ENCODE measurements at places on chromosomes 2 and 18.

DNA sequence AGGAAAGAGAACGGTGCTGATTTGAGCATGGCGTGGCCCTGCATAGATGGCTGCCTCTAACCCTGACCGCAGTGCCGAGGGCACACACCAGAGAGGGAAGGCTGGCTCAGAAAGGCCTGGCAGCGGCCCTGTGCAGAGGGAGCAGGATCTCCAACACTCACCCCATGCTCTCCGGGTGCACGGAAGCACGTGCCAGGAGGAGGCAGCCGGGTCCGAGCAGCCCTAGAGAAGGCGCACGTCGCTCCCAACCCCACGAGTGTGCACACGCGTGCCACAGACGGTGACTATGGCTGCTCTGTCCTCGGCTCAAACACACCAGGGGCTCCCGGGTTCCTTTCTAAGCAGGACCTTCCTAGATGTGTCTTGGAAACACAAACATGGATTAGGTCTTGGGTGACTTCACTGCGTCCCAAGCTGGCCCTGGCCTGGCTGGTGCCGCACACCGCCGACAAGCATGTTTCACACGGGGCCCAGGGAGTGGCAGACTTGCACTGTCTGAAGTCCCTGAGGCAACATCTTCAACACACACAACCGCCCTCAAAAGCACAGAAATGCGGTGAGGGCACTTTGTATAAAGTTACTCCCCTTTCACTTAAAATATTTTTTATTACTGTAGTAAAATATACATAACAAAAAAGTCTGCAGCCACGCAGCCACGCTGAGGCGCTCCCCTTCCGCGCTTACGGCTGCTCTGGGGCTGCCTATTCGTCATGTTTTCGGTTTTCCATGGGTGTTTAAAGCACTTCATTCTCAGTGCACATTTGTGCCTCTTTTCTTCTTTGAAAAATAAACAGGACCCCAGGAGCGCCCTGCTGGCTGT lies 110.0 kb downstream of the ZNF516 start:
- DNase-seq: no peak

DNA sequence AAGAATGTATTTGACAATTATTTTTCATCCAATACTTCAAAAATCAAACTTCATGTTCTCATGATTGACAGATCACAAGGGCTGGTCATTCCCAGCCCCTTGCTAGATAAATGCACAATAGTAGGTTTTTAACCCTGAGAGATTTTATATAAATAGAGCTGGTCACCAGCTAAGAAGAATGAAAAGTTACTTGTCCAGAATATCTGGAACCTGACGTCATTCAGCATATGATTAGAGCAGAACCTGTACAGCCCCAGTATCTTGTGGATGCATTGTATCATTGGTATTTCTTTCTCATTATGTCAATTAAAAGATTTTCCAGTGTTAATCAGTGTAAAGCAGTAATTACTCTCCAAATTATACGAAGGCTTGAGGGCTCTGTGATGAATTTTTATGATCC lies 202.8 kb upstream of the RND3 start:
- no peak for DNase-seq

DNA sequence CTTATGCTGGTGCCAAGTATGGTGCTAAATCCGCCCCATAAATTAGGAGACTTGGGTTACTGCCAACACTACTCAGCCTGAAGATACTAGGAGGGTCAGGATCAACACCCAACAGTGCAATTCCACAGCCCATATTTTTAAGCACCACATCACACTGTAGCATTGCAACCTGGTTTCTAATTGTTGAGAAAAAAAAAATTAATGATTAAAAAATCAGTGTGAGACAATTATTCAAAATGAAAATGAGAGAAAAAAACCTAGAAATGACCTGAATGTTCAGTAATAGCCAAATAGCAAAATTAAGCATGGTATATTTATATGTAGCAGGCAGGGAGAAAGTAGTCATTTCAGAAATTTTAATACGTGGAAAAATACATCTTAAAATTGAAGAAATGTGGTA lies 29.2 kb upstream of the HNRNPLL start:
- no peak for DNase-seq

GRCh38 chr2:201931951-201932350 lies 101.7 kb upstream of the FZD7 start:
- DNase-seq: no peak

- DNase-seq: no peak
Measured at GRCh38 chr2:149221898-149222297, 108.5 kb upstream of the LYPD6 start.

GRCh38 chr18:24456549-24456948 lies 3.9 kb upstream of the HRH4 start:
- DNase-seq: no peak

GRCh38 chr2:23091900-23092299 lies 293.1 kb upstream of the KLHL29 start:
- no peak for DNase-seq

- DNase-seq: no peak
Measured at GRCh38 chr2:142877216-142877838, at the start of gene KYNU. Gene KYNU (plus strand): TSS chr2:142877664. CDS start chr2:142885368, 7,704 bp downstream.

DNA sequence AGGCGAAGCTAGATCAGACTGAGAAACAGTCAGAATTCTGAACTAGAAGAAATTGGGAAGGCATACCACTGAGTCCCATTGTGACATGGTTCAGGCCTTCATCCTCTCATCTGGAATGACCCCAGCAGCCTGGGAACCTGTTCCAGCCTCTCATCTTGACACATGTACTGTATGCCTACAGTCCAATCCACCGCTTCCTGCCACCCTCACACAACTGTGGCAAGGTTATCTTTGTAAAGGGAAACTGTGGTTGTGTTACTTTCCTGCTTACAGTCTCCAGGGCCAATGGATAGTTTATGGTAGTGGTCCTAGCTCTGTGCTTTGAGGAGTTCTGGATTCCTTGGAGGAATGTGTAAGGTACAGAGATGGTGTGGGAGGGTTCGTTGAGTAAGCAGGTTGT lies 296.9 kb upstream of the TRIB2 start:
- peak; percentile 4 for DNase-seq

DNA sequence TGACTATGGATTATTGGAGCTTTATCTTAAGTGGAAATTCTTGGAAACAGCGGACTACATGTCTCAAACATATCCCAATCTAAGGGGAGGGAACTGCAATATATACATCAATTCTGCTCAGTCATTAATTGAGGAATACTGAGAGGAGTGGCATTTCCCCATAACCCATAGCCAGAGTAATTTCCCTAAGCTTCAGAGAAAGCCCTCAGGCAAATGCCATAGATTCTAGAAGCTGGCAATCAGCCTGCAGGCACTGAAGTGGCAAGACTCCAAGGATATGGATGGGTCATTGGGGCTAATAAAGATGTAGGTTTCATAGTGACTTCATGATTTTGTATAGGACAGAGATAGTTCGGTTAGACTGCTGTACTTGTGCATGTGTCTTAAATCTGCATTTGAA lies 1960.5 kb upstream of the PIK3C3 start:
- no peak for DNase-seq

GRCh38 chr2:229852565-229852964 lies 69.2 kb downstream of the TRIP12 start:
- peak; percentile 77 for DNase-seq

DNA sequence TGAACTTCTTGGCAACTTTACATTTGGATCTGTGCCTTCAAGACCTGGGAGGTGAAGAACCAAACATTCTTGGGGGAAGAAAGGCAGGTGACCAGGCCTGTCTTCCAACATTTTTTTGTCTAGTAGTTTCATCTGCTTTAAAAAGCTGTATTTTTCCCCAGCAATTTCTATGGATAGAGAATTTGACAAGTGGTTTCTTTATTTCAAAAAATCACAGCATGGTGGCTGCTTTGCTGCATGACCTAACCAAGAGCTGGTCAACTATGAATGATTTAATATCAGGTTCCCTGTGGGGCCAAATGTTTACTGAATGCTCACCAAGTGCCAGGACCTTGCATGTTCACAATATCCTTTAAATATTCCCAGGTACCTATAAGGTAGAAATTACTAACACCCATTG lies 19.1 kb downstream of the LRP2 start:
- DNase-seq: no peak

- DNase-seq: no peak
Measured at GRCh38 chr18:3177902-3178687, 41.7 kb downstream of the MYOM1 start.

Data from CD4-positive, alpha-beta T cell treated with Interleukin-6 for 4 hours (primary cell).